ENCODE measurements at places on chromosomes 2 and 18.

DNA sequence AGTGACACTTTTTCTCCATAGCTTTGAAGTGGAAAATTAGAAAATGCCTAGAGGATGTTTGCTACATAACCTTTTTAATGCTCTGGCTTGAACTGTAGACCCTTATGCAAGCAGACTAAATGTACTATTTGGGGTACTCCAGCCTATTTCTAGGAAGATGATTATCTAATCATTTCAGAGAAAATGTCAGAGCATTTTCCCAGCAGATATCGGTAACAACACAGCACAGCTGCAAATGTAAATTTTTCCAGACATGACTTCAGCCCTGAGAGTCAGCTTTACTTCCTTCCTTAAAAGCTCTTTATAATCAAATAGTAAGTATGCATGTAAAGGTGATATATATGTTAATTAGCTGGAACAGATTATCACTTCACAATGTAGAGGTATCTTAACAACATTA, 1647.1 kb downstream of the SUCLG1 start:
- no peak for ATAC-seq

DNA sequence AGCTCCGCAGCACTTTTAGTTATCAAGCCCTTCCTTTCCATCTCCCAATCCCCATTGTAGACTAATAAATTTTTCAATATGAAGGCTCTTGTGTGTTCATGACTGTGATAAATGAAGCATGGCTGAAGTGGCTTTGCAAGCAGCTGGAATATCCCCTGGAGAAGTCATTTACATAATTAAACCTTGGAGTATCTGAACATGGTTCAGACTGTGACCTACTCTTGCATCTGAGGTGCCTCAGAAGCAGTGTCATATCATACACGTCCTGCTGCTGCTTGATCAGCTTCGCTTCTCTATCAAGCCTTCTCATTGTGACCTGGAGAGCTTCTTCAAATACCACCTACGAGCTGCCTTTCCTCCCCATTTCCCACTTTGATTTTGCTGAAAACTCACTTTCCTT, 48.4 kb upstream of the ZNF397 start:
- no peak for ATAC-seq

- no peak for ATAC-seq
Observed at GRCh38 chr2:46331109-46331766, 34.0 kb downstream of the EPAS1 start.

GRCh38 chr2:181461056-181461997, 4.1 kb downstream of the ITGA4 start:
- no peak for ATAC-seq

DNA sequence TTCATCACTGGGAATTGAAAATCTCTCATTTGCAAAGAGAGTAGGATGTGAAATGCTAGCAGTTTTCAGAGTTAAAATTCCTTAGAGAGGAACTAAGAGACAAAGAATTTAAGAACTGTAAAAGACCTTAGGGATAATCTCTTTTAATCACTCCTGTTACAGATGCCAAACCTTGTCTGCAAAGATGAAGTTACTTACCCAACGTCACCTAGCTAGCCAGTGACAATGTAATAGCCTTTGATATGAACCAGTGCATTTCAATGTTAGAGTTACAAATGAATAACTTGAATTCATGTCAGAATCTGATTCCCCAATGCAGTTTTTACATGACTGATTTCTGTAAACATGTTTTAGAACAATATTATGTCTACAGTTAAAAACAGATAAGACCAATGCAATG, 190.1 kb downstream of the LRP1B start:
- ATAC-seq = no peak

DNA sequence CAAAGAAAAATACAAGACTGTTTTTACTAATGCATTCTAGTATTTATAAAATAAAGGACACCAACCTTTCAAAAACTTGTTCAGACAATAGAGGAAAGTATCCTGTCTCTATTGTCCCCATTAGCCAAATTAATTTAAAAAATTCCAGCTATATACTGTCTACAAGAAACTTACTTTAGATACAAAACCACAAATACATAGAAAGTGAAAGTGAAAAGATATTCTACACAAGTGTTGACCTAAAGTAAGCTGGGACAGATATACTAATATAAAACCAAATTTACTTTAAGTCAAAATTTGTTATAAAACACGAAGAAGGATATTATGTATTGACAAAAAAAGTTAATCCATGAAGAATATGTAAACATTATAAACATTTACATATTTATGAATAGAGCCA, 893.3 kb upstream of the TMEFF2 start:
- no peak for ATAC-seq
